Renal cortical epithelial cell (primary cell): ENCODE measurements at places on chromosomes 11 and 22. TPM values are rescaled to one million over a fixed set of nuclear protein-coding genes. Genes with fewer than 3 reads are reported as not detected.

The GAB4 gene
- not detected in 2 replicates for total RNA-seq

The KCTD14 gene
- 10.4 and 12.0 TPM in 2 replicates for total RNA-seq

The LYVE1 gene
- total RNA-seq, result 0.05 and 0.17 TPM in 2 replicates

The ZNF280A gene
- not detected in 2 replicates for total RNA-seq

The FAT3 gene
- 1.9 and 24.4 TPM in 2 replicates for total RNA-seq

The SLC22A25 gene
- not detected in 2 replicates for total RNA-seq

The ANO9 gene
- 9.2 and 10.8 TPM in 2 replicates for total RNA-seq

The SYCE3 gene
- not detected in 2 replicates for total RNA-seq

The GSTT2B gene
- 3.0 and 4.7 TPM in 2 replicates for total RNA-seq

The DSCAML1 gene
- total RNA-seq, result 10.1 and 10.2 TPM in 2 replicates

The GSTT2 gene
- total RNA-seq, result 0.20 TPM in 1 of 2 replicates, not detected in the other

The HDHD5 gene
- total RNA-seq, result 25.1 and 38.6 TPM in 2 replicates

The TRIOBP gene
- 89.1 and 114 TPM in 2 replicates for total RNA-seq

The C22orf23 gene
- total RNA-seq, result 0.05 TPM in 1 of 2 replicates, not detected in the other

The TTLL1 gene
- total RNA-seq, result 10.8 and 18.2 TPM in 2 replicates

The OR51B6 gene
- total RNA-seq, result not detected in 2 replicates

The SPON1 gene
- total RNA-seq, result 2.9 and 25.4 TPM in 2 replicates

The LRRN4CL gene
- 0.17 and 0.25 TPM in 2 replicates for total RNA-seq

The JHY gene
- 0.52 and 3.4 TPM in 2 replicates for total RNA-seq

The TMEM151A gene
- 0.10 TPM in 1 of 2 replicates, not detected in the other for total RNA-seq

The OR52M1 gene
- total RNA-seq, result not detected in 2 replicates

The GVQW3 gene
- total RNA-seq, result 0.17 and 1.3 TPM in 2 replicates

The PIH1D2 gene
- 3.0 and 7.4 TPM in 2 replicates for total RNA-seq

The OR2AG2 gene
- 0.25 and 0.35 TPM in 2 replicates for total RNA-seq

The GAL3ST3 gene
- 0.87 and 1.8 TPM in 2 replicates for total RNA-seq

The APOL3 gene
- 4.0 and 10.4 TPM in 2 replicates for total RNA-seq

The CCDC73 gene
- 0.17 and 0.30 TPM in 2 replicates for total RNA-seq

The PHOX2A gene
- not detected in 2 replicates for total RNA-seq
